GF-D8 (cell line): ENCODE measurements at places on chromosomes 1 and 21.

DNA sequence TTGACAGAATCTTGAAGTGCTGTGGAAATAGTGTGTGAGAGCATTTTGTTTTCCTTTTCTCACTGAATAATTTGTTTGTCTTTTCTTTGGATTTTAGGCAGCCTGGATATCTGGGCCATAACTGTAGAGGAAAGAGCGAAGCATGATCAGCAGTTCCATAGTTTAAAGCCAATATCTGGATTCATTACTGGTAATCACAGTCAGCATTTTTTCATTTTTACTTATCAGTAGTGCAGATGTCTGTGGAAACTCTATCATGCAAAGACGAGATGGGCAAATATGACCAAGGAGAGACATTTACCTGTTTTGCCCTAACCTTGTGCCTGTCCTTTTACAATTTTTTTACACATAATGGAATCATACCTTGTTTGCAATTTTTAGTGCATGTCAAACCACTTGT lies 78.8 kb downstream of the ITSN1 start:
- DNase-seq = no peak

DNA sequence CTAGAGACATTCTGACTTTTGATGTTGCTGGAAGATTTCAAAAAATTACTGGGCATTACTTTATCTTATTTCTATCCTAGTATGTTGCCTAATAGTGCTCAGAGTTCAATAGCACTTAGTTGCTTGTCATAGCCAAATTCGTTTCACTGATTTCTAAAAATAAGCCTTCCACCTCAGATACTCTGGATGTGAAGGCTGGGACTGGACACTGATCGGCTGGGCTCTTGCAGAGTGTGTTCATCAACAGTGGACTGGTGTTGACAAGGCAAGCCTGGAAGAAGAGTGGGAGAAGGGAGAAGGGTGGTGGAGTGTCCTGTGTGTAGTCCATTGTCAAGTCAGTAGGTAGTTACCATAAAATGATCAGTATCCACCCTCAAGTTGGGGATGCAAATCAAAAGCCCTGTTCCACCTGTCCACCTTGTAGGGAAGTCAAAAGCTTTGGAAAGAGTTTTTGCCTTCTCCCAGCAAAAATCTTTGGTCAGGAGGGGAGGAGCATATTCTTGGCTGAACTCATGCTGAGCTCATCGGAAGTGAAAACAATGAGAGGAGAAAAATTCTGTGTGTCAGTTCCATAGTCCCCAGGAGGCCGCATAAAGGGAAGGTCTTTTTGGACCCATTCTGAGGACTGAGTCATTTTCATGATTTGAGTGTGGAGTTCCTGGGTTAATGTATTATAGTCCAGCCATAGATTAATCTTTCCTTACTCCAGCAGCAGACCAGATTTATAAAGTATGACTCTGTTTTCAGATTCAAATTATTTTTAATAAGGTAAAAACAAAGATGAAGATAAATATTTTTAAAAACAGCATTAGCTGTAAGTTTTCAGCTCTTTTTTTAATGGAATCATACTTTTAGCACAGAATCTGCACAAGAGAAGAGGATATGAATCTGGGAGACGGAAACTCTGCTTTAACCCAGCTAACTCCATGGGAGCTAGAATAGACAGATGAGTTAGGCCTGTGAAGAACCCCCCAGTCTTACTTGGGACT lies 99.5 kb upstream of the BMP8A start:
- DNase-seq = no peak

- no peak for DNase-seq
Observed at GRCh38 chr21:42578034-42578433, 64.4 kb downstream of the SLC37A1 start.

GRCh38 chr1:219629296-219629880 lies 16.5 kb upstream of the ZC3H11B start:
- DNase-seq = no peak

GRCh38 chr1:108532730-108533129 lies 27.2 kb upstream of the EEIG2 start:
- DNase-seq = no peak

GRCh38 chr1:207495801-207496792 lies at the start of gene CR1:
Gene CR1, plus strand, starts transcription at chr1:207496157. Its CDS starts 111 bp downstream, at chr1:207496268.
- no peak for DNase-seq

DNA sequence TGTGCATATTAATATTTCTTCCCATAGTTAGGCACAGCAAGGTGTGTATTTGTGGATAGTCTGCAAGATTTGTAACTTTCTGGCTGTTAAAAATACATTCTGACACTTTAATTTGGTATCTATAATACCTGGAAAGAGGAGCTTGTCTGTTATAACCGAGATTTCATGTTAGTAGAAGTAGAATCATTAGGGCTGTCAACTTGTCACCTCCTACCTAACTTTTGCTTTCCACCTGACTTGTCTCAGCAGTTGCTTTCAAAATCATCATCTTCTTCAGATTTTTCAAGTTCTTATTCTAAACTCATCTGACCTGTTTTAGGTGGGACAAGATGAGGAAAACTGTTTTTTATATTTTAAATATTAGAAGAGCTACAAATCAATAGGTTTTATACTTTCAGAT lies 11.0 kb downstream of the RWDD3 start:
- DNase-seq = no peak

DNA sequence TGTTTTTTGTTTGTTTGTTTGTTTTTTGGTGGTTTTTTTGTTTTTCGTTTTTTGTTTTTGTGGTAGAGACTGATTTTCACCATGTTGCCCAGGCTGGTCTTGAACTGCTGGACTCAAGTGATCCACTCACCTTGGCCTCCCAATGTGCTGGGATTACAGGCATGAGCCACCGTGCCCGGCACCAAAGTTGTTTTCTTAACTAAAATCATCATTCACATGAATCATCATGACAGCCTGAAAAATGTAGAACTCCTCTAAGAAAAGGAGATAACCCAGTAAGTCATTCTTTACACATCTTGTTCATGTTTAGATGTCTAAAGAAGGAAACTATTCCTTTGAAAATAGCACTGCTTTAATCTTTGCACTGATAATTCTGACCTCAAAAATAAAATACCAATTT lies 37.5 kb downstream of the DISP1 start:
- no peak for DNase-seq

DNA sequence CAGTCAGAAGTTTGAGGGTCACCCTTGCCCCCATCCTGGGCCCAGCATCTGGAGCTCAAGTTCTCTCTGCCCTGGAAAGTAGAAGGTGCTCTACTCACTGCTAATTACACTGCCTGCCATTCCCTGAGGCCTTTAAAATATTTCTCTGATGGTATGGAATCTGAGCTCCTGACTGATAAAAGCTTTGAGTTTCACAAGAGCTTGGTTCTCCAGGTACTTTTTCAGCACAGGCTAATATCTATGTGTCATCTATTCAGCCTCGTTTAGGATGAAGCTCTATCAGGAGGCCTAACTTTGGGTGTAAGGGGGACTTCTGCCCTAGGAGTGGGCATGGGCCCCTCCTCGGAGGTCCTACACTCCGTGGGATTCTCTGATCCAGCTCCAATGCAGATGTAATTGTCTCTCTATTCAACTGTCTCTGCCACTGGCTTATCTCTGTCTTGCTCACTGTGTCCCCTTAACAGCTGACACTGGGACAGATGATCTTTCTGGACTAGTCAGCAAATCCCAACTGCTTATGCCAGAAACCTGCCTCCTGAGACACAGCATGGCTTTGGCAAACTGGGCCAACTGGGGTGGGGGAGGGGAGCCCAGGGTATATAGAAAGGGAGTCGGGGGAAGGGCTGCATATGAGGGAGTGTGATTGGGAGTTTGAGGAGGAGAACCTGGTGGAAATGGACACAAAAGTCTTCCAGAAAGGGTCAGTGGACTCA lies 104.2 kb upstream of the GADD45A start:
- DNase-seq = no peak

GRCh38 chr1:118116909-118117308 lies 68.1 kb downstream of the SPAG17 start:
- DNase-seq = no peak

DNA sequence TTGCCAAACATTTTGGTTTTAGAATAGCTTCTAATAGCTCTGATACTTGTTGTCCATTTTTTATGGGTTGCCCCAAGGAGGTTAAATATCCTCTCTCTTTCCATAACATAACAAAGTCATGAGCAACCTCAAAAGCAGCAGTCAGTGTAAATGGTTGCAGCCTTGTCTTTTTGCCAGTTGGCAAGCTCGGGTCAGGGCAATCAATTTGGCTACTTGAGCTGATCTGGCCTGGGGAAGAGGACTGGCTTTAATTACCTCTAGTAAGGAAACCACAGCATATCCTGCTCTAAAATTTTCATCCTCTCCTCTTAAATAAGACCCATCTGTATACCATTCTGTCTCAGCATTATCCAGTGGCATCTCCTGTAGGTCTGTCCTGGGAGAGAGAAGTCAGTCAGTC lies 21.2 kb upstream of the FMO4 start:
- DNase-seq = no peak
